ENCODE measurements at places on chromosomes 12 and 14. TPM values are rescaled to one million over a fixed set of nuclear protein-coding genes. Genes with fewer than 3 reads are reported as not detected.

Gene COCH
- total RNA-seq: 0.60 TPM

Gene DPY19L2
- 55.0 TPM for total RNA-seq

Gene B4GALNT3
- total RNA-seq: 34.1 TPM

Gene RPGRIP1
- 0.72 TPM for total RNA-seq

Gene OVCH1
- not detected for total RNA-seq

Gene CLSTN3
- 18.7 TPM for total RNA-seq

Gene TAS2R8
- 0.50 TPM for total RNA-seq

Gene OAS2
- 11.7 TPM for total RNA-seq

- no peak for DNase-seq
- no peak overlapping the region for H3K4me3 ChIP-seq
- H3K4me1 ChIP-seq: no peaks in the 10 kb centered on the region
- no peaks in the 10 kb centered on the region for H3K27me3 ChIP-seq
- no peaks in the 10 kb centered on the region for H3K36me3 ChIP-seq
These were observed 44.4 kb upstream of the CHPT1 start for GRCh38 chr12:101653030-101653429.

- H3K36me3 ChIP-seq: peaks cover 49% of the 10 kb centered on the region
- peaks cover 28% of the 10 kb centered on the region for H3K4me1 ChIP-seq
- no peak overlapping the region for H3K27ac ChIP-seq
- no peak for DNase-seq
- no peak overlapping the region for H3K4me3 ChIP-seq
- H3K27me3 ChIP-seq: no peaks in the 10 kb centered on the region
These were observed 1.6 kb downstream of the YARS2 start for GRCh38 chr12:32754111-32754510.

DNA sequence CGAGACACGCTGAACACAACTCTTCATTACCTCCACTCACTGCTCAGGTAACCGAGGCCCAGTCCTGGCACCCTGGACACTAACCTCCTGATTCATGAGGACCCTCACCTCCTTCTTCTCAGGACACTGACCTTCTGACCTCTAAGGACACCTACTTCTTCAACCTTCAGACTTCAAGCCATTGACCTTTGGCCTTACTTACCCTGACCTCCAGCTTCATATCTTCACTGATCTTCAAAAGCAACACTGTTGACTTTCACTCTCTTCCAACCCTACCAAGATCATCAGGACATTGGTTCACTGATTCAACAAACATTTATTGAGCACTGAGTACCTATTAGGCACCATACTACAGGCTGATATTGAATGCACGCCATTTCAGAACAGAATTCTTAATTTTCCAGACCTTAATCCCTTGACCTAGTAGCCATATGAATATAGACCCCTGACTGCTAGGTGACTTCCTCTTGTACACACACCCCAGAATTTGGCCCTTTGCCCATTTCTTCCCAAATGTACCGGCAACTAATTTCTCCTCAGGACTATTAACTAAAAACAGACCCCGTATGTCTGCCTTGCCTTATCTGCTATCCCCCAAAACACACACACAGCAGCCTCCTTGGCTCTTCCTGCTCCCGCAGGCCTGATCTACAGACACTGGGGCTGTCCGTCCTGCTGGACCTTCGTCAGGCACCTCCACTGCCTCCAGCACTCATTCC lies 5.8 kb downstream of the ARHGEF40 start:
- H3K27ac ChIP-seq: no peak overlapping the region
- H3K4me3 ChIP-seq: no peak overlapping the region
- DNase-seq: no peak
- peaks cover 17% of the 10 kb centered on the region for H3K4me1 ChIP-seq
- peaks cover 15% of the 10 kb centered on the region for H3K36me3 ChIP-seq

DNA sequence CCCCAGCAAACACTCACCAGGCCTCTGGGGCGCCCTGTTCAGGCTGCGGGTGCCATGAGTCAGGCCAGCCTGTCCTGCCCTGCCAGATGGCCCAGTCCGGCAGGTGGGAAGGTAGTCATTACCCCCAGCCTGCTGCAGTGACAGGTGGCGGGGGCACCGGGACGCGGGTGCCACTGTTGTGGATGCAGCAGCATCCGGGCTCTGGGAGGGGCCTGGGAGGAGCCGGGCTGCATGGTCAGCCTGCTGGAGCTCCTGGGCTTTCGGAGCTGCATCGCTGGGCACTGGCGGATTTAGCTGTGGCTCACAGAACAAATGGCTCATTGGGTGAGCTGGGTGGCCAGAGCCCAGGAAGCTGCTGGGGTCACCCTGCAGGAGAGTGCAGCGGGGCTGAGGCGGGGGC lies 13.5 kb downstream of the CEP170B start:
- H3K27ac ChIP-seq: no peak overlapping the region
- DNase-seq: no peak
- no peaks in the 10 kb centered on the region for H3K4me1 ChIP-seq

DNA sequence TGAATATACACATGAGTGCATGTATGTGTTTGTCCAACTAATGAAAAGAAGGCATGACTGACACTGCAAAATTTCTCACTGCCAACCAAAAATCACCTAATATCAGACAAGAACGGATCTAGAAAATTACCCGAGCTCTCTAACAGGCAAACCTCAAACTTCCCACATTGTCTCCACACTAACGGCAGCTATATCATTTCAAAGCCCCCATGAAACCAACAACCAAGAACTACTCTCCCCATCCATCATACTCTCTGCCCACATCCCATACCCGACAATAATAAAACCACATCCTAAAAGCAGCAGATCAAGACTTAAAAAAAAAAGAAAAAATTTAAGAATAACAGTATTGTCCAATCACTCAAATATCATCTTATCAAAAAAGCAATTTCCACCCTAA lies 227.1 kb downstream of the CEP128 start:
- H3K27ac ChIP-seq: no peak overlapping the region
- DNase-seq: no peak
- no peaks in the 10 kb centered on the region for H3K27me3 ChIP-seq
- H3K4me1 ChIP-seq: no peaks in the 10 kb centered on the region

GRCh38 chr12:105025890-105026289 lies 39.8 kb downstream of the NOPCHAP1 start:
- no peaks in the 10 kb centered on the region for H3K27me3 ChIP-seq
- peak; percentile 46 for DNase-seq
- peak overlapping the region; percentile 18 for H3K27ac ChIP-seq

DNA sequence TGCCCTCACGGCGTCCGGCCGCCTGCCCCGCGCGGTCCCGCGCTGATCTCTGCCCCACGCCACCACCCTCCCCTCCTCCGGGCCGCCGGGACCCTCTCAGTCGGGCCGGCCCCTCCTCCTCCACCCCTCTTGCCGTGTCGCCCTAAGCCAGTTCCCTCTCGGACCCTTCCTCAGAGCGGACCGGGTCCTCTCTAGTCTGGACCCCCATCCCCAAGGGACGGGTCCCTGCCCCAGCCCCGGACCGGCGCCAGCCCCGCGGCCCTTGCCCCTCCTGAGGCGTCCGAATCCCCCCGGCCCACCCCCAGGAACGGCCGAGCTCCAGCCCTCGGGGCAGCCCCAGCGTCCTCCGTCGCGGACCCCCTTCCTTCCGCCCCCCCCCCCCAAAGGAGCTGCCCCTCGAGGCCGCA lies 485 bp downstream of the PPP4R4 start:
- H3K4me1 ChIP-seq: peaks cover 16% of the 10 kb centered on the region
- no peaks in the 10 kb centered on the region for H3K36me3 ChIP-seq
- no peak overlapping the region for H3K27ac ChIP-seq
- peaks cover 52% of the 10 kb centered on the region for H3K27me3 ChIP-seq

DNA sequence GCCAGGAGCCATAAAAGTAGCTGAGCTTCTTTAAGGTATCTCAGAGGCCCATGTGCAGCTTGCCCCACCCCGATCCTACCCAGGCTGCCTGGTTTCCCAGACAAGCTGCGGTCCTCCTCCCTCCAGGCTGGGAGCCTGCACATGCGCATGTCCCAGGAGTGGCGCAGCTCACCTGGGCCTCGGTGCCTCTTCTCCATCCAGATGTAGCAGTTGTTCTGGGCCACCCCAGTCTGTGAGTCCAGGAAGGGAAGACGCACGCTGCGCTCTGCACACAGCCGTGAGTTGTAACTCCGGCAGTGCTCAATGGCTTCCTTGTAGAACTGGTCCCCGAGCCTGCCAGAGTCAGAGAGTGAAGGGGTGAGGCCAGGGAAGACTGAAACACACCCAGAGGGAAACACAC lies 122.3 kb downstream of the DPF3 start:
- H3K4me1 ChIP-seq: peaks cover 9% of the 10 kb centered on the region
- H3K27ac ChIP-seq: no peak overlapping the region
- DNase-seq: no peak
- no peaks in the 10 kb centered on the region for H3K27me3 ChIP-seq
- H3K4me3 ChIP-seq: no peak overlapping the region

DNA sequence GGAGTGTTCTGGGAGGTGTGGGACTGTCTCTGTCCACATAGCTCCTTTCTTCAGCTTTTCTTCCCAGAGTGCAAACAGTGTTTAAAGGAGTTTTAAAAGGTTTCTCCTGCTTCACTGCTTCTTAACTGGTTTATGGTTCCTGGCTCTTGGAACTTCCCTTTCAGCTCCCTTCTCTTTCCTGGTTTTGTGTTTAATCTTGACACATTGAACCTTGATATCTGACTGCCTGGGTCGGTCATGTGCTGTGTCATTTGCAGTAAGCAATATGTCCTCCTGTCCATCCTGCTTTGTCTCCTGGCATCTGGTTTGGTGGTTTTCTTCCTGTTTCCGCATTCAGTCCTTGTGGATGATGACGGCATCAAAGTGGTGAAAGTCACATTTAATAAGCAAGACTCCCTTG lies 2.2 kb downstream of the TMEM106C start:
- no peaks in the 10 kb centered on the region for H3K27me3 ChIP-seq
- no peak for DNase-seq
